ENCODE measurements at places on chromosomes 2 and 18.

- H3K4me3 ChIP-seq = no peak overlapping the region
- H3K4me1 ChIP-seq = peaks cover 7% of the 10 kb centered on the region
- H3K27me3 ChIP-seq = no peaks in the 10 kb centered on the region
These were observed 44.4 kb upstream of the ITPRID2 start for GRCh38 chr2:181847198-181847556.

GRCh38 chr2:136204971-136205370 lies 87.0 kb upstream of the CXCR4 start:
- H3K4me3 ChIP-seq = no peak overlapping the region
- H3K4me1 ChIP-seq = no peaks in the 10 kb centered on the region
- no peak overlapping the region for H3K27ac ChIP-seq
- no peak for DNase-seq

DNA sequence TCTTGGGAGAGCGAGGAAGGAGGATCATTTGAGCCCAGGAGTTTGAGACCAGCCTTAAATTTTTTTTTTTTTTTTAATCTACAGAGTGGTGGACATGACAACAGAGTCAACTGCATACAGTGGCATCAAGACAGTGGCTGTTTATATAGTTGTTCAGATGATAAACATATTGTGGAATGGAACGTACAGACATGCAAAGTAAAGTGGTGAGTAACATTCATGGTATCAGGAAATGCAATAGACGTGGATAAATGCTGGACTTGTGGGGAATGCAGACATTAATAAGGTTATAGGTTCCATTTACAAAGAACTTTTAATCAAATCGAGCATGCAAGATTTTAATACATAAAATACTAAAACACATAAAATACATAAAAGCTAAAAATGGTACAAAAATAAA lies 11.9 kb downstream of the WDR43 start:
- H3K4me3 ChIP-seq = no peak overlapping the region
- H3K4me1 ChIP-seq = no peaks in the 10 kb centered on the region
- H3K27me3 ChIP-seq = no peaks in the 10 kb centered on the region
- H3K36me3 ChIP-seq = peaks cover 18% of the 10 kb centered on the region
- no peak for DNase-seq
- H3K27ac ChIP-seq = no peak overlapping the region

DNA sequence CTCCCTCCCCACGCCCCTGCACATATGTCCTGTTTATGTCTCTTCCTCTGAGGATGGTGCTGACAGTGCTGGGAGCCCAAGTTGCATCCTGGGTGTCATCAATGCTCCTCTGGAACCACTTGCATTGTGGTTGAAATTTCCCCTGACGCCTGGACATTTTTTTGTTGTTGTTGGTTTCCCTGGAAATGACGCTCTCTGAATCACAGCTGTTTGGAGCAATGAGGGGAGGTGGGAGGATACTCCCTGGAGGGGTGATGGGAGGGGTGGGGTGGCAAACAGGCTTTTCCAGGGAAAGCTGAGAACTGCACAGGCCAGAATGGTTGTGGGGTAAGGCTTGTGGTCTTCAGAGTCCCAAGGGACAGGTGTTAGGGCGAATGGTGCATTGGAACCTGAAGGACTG lies 29.6 kb downstream of the CELF4 start:
- H3K4me1 ChIP-seq = no peaks in the 10 kb centered on the region
- no peak for DNase-seq
- H3K27me3 ChIP-seq = peaks cover 8% of the 10 kb centered on the region
- H3K36me3 ChIP-seq = no peaks in the 10 kb centered on the region

GRCh38 chr18:45044787-45045186 lies 364.1 kb downstream of the SETBP1 start:
- H3K27ac ChIP-seq = no peak overlapping the region
- no peak overlapping the region for H3K4me3 ChIP-seq

DNA sequence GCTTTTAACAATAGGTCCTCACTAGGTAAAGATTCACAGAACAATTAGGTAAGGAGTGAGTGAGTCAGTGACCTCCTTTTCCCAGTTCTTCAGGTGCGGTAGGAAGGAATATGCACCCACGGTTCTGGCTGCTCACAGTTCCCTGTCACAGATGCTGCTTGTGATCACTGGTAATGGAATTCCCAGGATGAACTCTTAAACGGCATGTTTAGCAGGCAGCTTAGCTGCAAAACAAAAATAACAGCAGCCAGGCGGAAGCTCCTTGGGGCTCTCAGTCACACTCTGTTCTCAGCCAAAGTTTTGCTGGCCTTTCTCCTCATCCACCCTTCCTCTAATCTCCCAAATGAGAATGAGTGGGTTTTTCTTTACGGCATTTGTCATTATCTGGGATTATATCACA lies 274.5 kb downstream of the MYT1L start:
- H3K27me3 ChIP-seq = no peaks in the 10 kb centered on the region
- no peaks in the 10 kb centered on the region for H3K36me3 ChIP-seq
- H3K27ac ChIP-seq = no peak overlapping the region
- DNase-seq = no peak

DNA sequence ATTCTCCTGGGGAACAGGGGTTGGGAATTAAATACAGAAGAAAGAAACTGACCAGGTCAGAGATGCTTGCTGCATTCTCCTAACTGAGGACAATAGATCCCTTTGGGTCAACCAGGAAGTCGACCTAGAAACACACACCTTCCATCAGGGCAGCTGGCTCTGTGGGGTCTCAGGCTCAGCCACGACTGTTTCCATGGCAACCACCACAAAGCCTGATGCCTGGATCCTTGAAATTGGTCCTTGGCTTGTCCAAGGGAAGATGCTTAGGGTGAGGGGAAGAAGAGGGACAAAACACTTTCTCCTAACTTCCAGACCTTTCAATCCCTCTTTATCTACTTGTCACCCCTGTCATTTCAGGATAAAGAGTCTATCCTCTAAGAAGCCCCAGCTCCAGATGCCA lies 194.4 kb downstream of the ALK start:
- no peak overlapping the region for H3K27ac ChIP-seq
- H3K4me1 ChIP-seq = no peaks in the 10 kb centered on the region
- H3K27me3 ChIP-seq = no peaks in the 10 kb centered on the region
- no peak for DNase-seq

- H3K4me3 ChIP-seq = no peak overlapping the region
- H3K27ac ChIP-seq = no peak overlapping the region
These were observed 104.4 kb upstream of the IL1R2 start for GRCh38 chr2:101887328-101887727.

- H3K4me3 ChIP-seq = no peak overlapping the region
- H3K27me3 ChIP-seq = no peaks in the 10 kb centered on the region
- H3K4me1 ChIP-seq = no peaks in the 10 kb centered on the region
- no peak overlapping the region for H3K27ac ChIP-seq
- H3K36me3 ChIP-seq = no peaks in the 10 kb centered on the region
These were observed 212.5 kb upstream of the HAAO start for GRCh38 chr2:43004879-43005244.

GRCh38 chr2:188477564-188478103 lies 186.0 kb downstream of the GULP1 start:
- no peaks in the 10 kb centered on the region for H3K27me3 ChIP-seq
- H3K36me3 ChIP-seq = no peaks in the 10 kb centered on the region
- no peak overlapping the region for H3K4me3 ChIP-seq
- H3K27ac ChIP-seq = no peak overlapping the region
- H3K4me1 ChIP-seq = no peaks in the 10 kb centered on the region
- no peak for DNase-seq

GRCh38 chr2:119536211-119536610 lies 8.0 kb upstream of the CFAP221 start:
- no peaks in the 10 kb centered on the region for H3K4me1 ChIP-seq
- no peak overlapping the region for H3K27ac ChIP-seq
- no peaks in the 10 kb centered on the region for H3K36me3 ChIP-seq
- H3K27me3 ChIP-seq = no peaks in the 10 kb centered on the region
- no peak for DNase-seq
- no peak overlapping the region for H3K4me3 ChIP-seq

- H3K4me3 ChIP-seq = peak overlapping the region; percentile 23
- DNase-seq = peak; percentile 60
- H3K27me3 ChIP-seq = peaks cover 29% of the 10 kb centered on the region
- H3K36me3 ChIP-seq = no peaks in the 10 kb centered on the region
- peaks cover 25% of the 10 kb centered on the region for H3K4me1 ChIP-seq
These were observed 7.0 kb downstream of the ASTL start for GRCh38 chr2:96131152-96131812.

DNA sequence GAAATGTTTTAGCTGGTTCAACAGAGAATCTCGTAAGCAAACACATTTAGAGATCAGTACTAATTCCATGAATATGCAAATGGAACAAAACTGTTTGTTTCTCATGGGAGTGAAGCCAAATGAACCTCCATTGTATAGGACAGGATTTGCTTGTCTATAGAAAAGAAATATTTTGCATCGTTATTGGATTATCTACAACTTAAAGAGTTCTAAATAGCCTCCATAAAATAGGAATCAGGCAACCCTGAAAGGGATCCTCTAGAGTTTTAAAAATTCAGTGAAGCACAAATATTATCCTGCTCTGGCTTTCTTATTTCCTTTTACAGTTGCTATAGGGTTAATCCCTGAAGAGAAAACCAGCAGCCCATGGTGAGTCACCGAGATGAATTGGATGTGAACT lies 378.4 kb upstream of the NRXN1 start:
- H3K4me1 ChIP-seq = no peaks in the 10 kb centered on the region
- no peaks in the 10 kb centered on the region for H3K27me3 ChIP-seq
- H3K27ac ChIP-seq = no peak overlapping the region
- no peak overlapping the region for H3K4me3 ChIP-seq
- H3K36me3 ChIP-seq = no peaks in the 10 kb centered on the region

- H3K27ac ChIP-seq = no peak overlapping the region
- H3K36me3 ChIP-seq = no peaks in the 10 kb centered on the region
- no peak for DNase-seq
These were observed 400.3 kb downstream of the NCKAP5 start for GRCh38 chr2:133167990-133168389.

- H3K27ac ChIP-seq = no peak overlapping the region
- no peaks in the 10 kb centered on the region for H3K36me3 ChIP-seq
- H3K4me3 ChIP-seq = no peak overlapping the region
- DNase-seq = no peak
These were observed 211.8 kb downstream of the SMAD2 start for GRCh38 chr18:47718646-47719045.

DNA sequence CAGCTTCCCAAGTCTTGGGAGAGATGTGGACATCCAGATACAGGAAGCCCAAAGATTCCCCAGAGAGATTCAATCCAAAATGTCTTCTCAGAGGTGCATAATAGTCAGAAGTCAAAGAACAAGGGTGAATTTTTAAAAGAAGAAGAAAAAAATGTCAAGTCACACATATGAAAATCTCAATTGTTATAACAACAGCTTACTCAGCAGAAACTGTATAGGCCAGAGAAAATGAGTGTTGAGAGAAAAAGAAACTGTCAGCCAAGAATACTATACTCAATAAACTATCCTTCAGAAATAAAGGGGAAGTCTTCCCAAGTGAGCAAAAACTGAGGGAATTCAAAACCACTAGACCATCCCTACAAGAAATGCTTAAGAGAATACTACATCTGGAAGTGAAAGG lies 612.9 kb upstream of the POU3F3 start:
- H3K4me3 ChIP-seq = no peak overlapping the region
- no peaks in the 10 kb centered on the region for H3K4me1 ChIP-seq
- no peaks in the 10 kb centered on the region for H3K27me3 ChIP-seq
- no peak for DNase-seq
- no peaks in the 10 kb centered on the region for H3K36me3 ChIP-seq

DNA sequence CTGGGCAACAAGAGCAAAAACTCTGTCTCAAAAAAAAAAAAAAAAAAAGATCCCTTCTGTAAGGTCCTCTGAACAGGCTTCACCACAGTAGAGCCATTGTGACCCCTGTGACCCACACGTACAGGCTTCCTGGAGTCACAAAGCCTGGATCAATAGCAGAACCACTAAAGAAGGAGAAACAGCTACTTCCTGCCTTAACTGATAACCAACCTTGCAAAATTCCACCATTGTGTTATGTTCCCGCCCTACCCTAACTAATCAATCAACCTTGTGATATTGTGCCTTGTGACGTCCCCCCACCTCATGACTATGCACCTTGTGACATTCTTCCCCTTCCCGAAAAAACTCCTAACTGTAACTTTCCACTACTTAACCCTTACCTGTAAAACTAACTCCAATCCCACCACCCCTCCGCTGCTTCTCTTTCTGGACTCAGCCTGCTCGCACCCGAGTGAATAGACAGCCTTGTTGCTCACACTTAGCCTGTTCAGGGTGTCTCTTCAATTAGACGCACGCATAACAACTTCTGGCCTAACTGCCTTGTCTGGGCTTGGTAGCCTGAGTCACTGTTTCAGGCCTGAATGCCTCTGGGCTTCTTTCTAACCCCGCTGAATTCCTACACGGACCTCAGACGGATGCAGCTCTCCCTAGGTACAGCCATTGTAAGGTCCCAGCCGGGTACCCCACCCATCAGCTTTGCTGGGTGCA lies 13.9 kb downstream of the SCYGR8 start:
- no peaks in the 10 kb centered on the region for H3K4me1 ChIP-seq
- H3K27me3 ChIP-seq = no peaks in the 10 kb centered on the region
- no peaks in the 10 kb centered on the region for H3K36me3 ChIP-seq
- no peak overlapping the region for H3K4me3 ChIP-seq
- no peak for DNase-seq
- no peak overlapping the region for H3K27ac ChIP-seq

GRCh38 chr2:88261725-88262124 lies 91.6 kb downstream of the THNSL2 start:
- no peaks in the 10 kb centered on the region for H3K4me1 ChIP-seq
- H3K27ac ChIP-seq = no peak overlapping the region
- H3K4me3 ChIP-seq = no peak overlapping the region
- no peaks in the 10 kb centered on the region for H3K36me3 ChIP-seq
- no peak for DNase-seq
- no peaks in the 10 kb centered on the region for H3K27me3 ChIP-seq

DNA sequence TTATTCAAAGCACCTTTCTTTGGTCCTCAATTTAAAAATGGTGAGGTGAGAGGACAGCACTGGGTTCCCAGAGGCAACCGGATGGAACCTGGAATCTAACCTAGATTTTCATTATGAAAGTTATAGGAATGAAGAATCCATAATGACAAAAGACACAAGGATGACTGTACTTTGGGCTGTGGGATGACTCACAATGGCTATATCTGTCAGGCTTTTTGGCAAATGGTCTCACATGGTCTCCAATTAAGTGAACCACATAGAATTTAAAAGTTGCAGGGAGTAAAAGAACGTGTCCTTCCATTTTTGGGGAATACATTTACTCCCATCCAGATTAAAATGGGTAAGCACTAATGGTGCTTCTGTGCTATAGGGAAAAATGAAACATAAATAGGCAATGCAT lies 31.8 kb upstream of the LYPD1 start:
- no peak for DNase-seq
- no peaks in the 10 kb centered on the region for H3K4me1 ChIP-seq
- H3K36me3 ChIP-seq = no peaks in the 10 kb centered on the region
- H3K27me3 ChIP-seq = no peaks in the 10 kb centered on the region
- no peak overlapping the region for H3K27ac ChIP-seq
- no peak overlapping the region for H3K4me3 ChIP-seq

GRCh38 chr2:167946441-167946841 lies 301.0 kb downstream of the STK39 start:
- no peaks in the 10 kb centered on the region for H3K27me3 ChIP-seq
- no peak for DNase-seq
- no peaks in the 10 kb centered on the region for H3K36me3 ChIP-seq
- no peak overlapping the region for H3K4me3 ChIP-seq
- no peaks in the 10 kb centered on the region for H3K4me1 ChIP-seq

GRCh38 chr18:42782929-42783328 lies 332.6 kb downstream of the RIT2 start:
- H3K4me1 ChIP-seq = no peaks in the 10 kb centered on the region
- H3K27me3 ChIP-seq = no peaks in the 10 kb centered on the region
- H3K36me3 ChIP-seq = no peaks in the 10 kb centered on the region
- DNase-seq = no peak
